ENCODE measurements at places on chromosomes 2 and 18. TPM values are rescaled to one million over a fixed set of nuclear protein-coding genes. Genes with fewer than 3 reads are reported as not detected.

GCKR gene
- 0.32 TPM for total RNA-seq

GRCh38 chr2:233501198-233502076 lies 65.1 kb downstream of the USP40 start:
- DNase-seq, result no peak

DNA sequence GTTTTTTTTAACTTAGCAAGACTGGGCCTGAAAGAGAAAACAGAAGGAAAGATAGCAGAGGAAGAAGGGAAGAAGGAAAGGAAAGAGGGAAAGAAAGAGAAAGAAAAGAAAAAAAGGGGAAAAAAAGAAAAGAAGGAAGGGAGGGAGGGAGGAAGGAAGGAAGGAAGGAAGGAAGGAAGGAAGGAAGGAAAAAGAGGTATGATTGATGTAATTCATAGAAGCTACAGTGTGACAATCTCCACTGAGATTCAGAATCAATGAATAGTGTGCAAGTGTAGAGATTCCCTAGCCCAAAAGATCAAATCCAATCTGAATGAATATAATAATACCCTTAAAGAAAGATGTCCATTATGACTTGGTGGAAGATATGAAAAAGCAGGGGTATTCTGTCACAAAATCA lies 126.9 kb upstream of the DNAJC10 start:
- DNase-seq, result no peak

DSG3 gene
- total RNA-seq, result under 0.01 TPM

PARD3B gene
- 53.1 TPM for total RNA-seq

DNA sequence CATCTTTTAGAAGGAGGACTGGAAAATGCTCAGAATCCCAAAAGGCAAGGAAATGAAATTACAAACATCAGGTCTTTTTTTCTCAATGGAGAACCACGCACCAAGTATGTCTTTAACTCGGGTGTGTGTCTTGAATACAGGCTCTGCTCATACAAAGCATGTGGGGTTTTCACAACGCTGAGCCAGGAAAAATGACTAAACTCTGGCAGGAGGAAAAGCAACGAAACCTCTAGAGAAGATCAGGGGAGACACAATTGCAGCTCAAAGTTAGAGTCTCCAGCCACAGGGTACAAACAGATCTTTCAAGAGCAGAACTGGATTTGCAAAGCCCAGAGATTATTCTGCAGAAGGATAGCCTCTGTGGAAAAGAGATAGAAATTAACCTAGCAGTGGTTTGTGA lies 42.8 kb upstream of the TPO start:
- DNase-seq, result no peak

DAPL1 gene
- total RNA-seq, result not detected

DNA sequence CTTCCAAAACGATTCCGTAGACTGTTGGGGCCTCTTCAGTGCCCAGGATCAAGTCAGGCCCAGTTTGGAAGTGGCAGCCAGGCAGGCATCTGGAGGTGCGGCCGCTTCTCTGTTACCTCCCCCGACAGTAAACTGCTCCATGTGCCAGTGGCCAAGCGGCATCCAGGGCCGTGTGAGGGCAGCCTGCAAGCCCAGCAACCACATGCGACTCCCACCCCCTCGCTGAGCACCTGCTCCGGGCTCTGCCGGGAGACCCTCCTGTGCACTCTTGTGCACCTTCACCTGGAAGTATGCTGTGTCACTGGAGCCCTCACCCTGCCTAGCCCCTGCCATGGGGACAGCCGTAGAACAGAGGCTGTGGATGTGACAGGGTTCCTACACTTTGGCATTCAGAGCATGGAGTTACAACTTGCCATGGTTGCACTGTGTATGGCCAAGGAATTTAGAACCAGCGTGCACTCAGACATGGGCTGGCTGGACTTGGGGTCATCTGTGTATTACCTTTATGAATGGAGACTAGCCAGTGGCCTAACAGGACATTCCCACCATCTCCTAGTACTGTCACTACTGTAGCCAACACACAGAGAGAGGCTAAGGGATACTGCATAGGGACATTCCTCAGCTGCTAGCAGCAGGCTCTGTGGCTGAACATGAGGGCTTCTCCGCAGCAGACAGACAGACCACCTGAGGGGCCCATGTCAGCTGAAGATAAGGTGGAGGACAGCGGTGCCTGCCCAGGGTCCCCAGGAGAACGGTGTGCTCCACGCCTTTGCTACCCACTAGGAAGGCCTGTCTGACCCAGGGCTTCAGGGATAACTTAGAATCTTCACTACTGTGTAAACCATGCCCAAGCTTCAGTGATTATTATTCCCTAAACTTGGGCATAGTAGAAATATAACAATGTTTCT lies 25.0 kb upstream of the FAHD2A start:
- DNase-seq, result no peak

GRCh38 chr2:159982270-159982669 lies 80.1 kb downstream of the PLA2R1 start:
- DNase-seq, result peak; percentile 91

GRCh38 chr2:95353055-95353575 lies 49.4 kb upstream of the FAHD2A start:
- no peak for DNase-seq

DNA sequence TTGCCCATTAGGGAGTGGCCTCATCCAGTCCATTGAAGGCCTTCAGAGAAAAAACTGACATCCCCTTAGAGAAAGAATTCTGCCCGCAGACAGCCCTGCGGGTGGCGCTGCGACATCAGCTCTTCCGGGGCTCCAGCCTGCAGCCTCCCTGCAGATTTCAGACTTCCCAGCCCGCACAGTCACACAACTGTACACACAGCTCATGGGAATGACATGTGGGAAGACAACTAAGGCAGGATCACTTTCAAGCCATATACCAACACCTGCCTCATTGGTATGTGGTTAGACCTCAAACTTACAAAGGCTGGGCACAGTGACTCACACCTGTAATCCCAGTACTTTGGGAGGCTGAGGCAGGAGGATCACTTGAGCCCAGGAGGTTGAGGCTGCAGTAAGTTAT lies 24.8 kb upstream of the TUBB6 start:
- DNase-seq, result peak; percentile 43

IL36A gene
- total RNA-seq, result not detected

DNA sequence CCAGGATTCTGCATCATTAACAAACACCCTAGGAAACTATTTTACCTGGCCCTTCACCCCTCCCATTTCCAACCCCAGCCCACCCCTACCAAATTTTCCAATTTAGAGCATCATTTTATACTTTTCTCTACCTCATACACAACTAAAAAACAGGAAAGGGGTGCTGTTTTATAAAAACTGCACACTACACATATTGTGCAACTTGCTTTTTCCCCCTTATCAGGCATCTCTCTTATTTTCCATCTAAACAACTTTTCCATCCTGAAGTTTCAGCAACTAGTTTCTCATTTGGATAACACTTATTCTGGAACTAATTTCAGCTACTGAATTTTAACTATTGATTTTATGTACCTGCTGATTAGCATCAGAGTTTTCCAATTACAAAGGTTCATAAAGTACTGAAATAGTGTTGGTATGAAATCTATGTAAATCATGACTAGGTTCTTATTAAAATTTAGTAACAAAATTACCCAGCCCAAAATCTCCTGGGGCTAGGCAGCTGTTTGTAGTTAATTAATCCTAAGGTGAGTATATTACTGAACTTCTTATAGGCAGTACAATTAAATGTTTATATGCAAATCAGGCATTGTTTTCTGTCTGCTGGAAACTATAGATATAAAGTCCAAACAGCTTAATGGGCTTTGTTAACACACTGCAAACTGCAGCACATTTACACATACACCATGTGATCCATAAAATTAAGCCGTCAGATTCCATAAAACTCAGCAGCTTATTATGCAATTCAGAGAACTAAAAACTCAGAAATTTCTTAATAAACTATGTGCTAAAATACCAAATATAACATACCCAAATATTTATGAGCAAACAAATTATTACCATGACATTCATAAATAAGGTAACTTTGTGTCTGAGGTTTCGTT lies 7.9 kb downstream of the SF3B1 start:
- DNase-seq, result peak; percentile 68

Measured in fibroblast of villous mesenchyme (primary cell).